Smooth muscle cell of the pulmonary artery (primary cell): ENCODE measurements at places on chromosomes 1 and 21. TPM values are rescaled to one million over a fixed set of nuclear protein-coding genes. Genes with fewer than 3 reads are reported as not detected.

MPL gene
- total RNA-seq = not detected in 2 replicates

TEDDM1 gene
- not detected in 2 replicates for total RNA-seq

INSRR gene
- total RNA-seq = under 0.01 TPM in 1 of 2 replicates, not detected in the other

OR10Z1 gene
- total RNA-seq = not detected in 2 replicates
